Effector CD8-positive, alpha-beta T cell (primary cell): ENCODE measurements at places on chromosomes 13 and 19.

GRCh38 chr13:57653229-57653989 is 21.9 kb downstream of the PCDH17 start:
- no peak for DNase-seq

GRCh38 chr19:54045771-54046170 is 17.9 kb downstream of the VSTM1 start:
- no peak for DNase-seq

DNA sequence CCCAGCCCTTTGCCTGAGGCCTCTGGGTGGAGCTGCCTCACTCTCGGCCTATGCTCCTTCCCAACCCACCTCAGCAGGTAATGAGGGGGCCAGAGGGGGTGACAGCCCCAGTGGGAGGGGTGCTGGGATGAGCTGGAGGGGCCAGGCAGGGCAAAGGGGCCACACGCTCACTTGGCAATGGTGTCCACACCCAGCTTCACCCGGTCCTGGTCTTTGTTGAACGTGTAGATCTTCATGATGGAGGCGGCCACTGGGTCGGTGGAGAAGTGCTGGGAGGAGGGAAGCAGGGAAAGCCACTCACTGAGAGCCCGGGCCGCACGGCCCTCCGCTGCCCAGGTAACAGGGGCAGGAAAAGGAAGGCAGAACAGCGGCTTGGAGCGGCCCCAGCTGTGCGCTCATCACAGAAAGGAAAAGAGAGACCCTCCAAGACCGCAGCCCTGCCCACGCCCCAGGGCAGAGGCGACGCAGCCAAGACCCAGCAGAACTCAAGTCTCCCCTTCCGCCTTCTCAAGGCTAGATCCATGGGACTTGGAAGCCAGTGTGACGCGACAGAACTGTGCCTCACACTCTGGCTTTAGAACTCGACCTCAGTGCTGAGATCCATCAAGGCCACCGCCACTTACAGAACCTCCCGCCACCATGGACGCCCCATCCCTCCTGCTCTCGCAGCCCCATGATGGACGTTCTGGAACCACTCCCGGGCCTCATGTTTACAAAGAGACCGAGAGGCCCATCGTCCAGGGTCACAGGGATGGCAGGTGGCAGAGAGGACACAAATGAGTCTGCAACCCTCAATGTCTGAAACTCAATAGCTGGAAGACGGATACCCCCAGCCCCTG is 9.2 kb downstream of the UBXN6 start:
- no peak for DNase-seq

- DNase-seq, result no peak
Measured at GRCh38 chr13:36817996-36818803, 822 bp upstream of the RFXAP start.

DNA sequence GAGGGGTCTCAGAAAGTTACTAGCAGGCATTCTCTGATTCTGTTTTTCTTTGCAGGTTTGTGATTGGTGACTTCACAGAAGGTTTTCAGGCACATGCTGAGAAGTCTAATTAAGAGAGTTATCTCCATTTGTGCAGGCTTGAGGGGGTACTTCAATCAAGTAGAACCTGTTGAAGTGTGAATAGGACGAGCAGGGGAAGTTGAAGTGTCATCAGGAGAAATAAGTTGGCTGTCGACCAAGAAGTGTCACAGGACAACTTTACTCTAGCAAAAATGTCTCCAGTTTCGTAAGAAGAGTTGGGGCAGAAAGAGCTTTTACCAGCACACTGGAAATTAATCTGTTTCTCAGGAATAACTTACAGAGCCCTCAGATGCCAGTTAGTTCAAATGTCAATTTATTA is 576.5 kb upstream of the SLITRK5 start:
- no peak for DNase-seq

DNA sequence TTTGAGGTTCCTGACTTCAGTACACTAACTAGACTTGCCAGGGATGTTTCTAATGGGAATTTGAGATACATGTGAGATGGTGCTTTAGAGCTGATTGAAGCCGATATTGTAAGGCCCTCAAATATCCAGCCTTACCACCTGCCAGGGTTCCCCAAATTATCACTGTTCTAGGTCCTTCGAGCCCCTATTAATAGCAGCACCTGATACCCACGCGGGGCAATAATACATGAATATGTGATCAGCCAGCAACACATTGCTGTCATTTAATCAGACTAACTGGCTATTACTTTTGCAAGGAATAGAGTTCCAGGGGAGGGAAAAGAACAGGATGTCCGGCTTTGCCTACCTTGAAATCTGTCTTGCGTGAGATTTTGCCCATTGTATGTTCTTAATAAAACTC is 5.1 kb downstream of the RGCC start:
- DNase-seq, result no peak

- DNase-seq, result no peak
Measured at GRCh38 chr13:113843864-113844556, 19.9 kb downstream of the GAS6 start.
